ENCODE measurements at places on chromosomes 6 and 20.

DNA sequence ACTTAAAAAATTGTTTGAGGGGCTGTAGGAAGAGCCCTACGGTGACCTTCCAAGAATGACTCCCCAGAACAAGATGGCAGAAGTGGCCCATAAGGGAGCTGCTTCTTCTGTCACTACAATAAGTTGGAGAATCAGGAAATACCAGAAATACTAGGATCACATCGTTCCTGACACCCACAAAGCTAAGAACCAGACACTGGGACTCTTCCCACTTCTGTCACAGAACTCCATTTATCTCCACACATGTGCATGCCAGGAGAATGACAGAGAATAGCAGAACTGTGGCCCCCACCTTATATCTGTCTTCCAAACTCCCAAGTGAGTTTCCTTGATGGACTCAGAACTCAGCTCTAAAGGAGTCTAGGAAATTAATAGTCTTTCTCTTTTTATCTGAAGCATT, 54.6 kb upstream of the UBR2 start:
- no peak for DNase-seq
- no peaks in the 10 kb centered on the region for H3K4me1 ChIP-seq

DNA sequence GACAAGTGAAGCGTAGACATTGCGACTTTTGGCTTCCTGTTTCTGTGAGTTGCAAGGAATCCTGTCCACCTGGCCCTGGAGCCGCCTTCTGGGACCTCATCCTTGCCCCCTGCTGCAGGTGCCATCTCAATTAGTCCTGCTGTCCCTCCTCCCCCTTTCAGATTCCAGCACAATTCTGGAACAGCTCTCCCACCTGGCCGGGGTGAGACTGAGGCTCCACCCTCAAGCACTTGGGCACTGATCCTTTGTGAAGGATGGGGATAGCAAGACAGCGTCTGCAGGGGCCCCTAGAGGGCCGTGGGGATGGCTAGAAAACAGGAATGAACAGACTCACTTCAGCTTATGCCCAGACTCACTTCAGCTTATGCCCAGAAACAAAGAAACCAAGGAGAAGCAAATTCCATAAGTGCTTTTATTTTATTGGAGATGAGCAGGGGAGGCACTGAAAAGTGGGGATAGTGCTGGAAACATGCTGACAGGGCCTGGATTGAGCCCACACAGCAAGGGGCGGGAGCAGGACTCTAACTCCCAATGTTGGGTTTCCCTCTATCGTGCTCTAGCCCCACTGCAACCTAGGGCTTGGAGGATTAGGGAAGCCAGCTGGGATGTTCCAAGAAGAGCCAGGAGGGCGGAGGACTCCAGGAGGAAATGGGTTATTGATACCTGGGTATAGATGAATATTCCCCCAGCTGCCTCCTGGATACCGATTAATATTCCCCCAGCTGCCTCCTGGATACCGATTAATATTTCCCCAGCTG, 1.4 kb downstream of the C6orf15 start:
- no peak overlapping the region for H3K4me3 ChIP-seq
- H3K27ac ChIP-seq = no peak overlapping the region
- no peak for DNase-seq
- peaks cover 45% of the 10 kb centered on the region for H3K27me3 ChIP-seq
- H3K4me1 ChIP-seq = no peaks in the 10 kb centered on the region
- no peaks in the 10 kb centered on the region for H3K36me3 ChIP-seq

DNA sequence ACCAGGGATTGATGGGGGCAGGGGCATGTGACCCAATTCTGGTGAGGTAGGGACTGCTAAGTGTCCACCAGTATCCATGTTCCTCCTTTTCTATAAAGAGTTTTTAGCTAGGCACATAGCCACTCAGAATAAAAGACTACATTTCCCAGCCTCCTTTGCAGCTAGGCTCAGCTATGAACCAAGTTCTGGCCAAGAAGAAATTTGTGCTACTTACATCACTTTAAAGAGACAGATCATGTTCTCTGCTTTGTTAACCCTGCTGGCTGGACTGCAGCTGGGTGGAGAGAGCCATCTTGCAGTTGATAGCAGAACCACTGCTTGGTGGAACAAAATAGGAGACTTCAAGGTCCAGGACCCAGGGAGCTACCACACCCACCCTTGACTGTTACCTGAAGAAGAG, 5.3 kb upstream of the CCM2L start:
- no peak overlapping the region for H3K4me3 ChIP-seq
- no peaks in the 10 kb centered on the region for H3K36me3 ChIP-seq
- no peaks in the 10 kb centered on the region for H3K27me3 ChIP-seq
- no peak for DNase-seq

- no peak overlapping the region for H3K27ac ChIP-seq
- no peaks in the 10 kb centered on the region for H3K4me1 ChIP-seq
- no peak overlapping the region for H3K4me3 ChIP-seq
- H3K36me3 ChIP-seq = no peaks in the 10 kb centered on the region
- no peak for DNase-seq
These were observed 40.8 kb upstream of the NXT1 start for GRCh38 chr20:23309781-23310180.

- no peaks in the 10 kb centered on the region for H3K4me1 ChIP-seq
- no peak for DNase-seq
- H3K27ac ChIP-seq = peak overlapping the region; percentile 18
These were observed 52.9 kb upstream of the FNDC1 start for GRCh38 chr6:159116343-159116742.

DNA sequence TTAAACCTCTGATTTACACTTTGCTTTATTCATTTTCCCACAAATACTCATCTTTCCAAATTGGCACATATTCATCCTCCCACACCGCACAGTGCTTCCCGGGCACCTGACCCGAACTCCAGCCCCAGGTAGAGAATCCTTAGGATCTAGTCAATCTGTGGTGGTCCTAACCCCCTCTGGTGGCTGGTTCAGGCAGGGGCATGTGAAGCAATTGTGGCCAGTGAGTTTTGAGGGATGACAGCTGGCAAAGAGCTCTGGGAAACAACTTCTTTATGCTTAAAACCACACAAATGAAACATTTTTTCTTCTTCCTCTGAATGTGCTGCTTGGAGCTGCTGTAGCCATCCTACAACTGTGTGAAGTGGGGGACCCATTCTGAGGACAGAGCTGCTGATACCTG, 54.7 kb downstream of the ELOVL5 start:
- peaks cover 9% of the 10 kb centered on the region for H3K36me3 ChIP-seq
- no peak overlapping the region for H3K4me3 ChIP-seq
- DNase-seq = no peak
- no peak overlapping the region for H3K27ac ChIP-seq
- H3K27me3 ChIP-seq = no peaks in the 10 kb centered on the region

GRCh38 chr20:34015401-34016335, 22.0 kb downstream of the RALY start:
- peaks cover 27% of the 10 kb centered on the region for H3K4me1 ChIP-seq
- peaks cover 8% of the 10 kb centered on the region for H3K36me3 ChIP-seq
- no peak overlapping the region for H3K4me3 ChIP-seq
- DNase-seq = no peak
- H3K27ac ChIP-seq = peak overlapping the region; percentile 55

DNA sequence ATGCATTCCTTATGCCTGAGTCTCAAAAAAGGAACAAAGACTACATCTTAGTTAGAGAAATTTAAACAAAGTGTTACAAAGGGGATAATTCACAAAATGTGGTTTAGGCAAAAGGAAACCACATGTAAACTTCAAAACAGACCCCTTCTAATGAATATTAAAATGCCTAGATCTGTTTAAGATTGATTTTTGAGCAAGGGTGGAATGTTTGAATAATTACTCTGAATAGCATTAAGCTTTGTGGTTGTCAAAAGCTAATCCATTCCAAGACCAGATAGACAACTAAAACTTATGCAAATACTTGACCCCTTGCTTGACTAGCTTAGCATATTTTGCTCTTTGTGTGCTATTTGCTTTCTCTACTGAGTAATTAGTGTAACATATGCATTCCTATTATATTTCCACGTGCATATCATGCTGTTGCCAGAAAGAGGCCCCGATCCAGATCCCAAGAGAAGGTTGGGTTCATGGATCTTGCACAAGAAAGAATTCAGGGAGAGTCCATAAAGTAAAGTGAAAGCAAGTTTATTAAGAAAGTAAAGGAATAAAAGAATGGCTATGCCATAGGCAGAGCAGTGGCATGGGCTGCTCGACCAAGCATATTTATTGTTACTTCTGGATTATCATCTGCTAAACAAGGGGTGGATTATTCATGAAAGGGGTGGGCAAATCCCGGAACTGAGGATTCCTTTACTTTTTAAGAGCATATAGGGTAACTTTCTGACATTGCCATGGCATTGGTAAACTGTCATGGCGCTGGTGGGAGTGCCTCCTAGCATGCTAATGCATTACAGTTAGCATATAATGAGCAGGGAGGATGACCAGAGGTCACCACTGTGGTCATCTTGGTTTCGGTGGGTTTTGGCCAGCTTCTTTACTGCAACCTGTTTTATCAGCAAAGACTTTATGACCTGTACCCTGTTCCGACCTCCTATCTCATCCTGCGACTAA, 1193.4 kb upstream of the EYS start:
- H3K27ac ChIP-seq = no peak overlapping the region
- H3K4me1 ChIP-seq = no peaks in the 10 kb centered on the region
- H3K27me3 ChIP-seq = no peaks in the 10 kb centered on the region
- H3K36me3 ChIP-seq = no peaks in the 10 kb centered on the region
- H3K4me3 ChIP-seq = no peak overlapping the region

- DNase-seq = no peak
- H3K36me3 ChIP-seq = no peaks in the 10 kb centered on the region
- H3K4me1 ChIP-seq = no peaks in the 10 kb centered on the region
- no peaks in the 10 kb centered on the region for H3K27me3 ChIP-seq
- no peak overlapping the region for H3K27ac ChIP-seq
- H3K4me3 ChIP-seq = no peak overlapping the region
These were observed 15.6 kb upstream of the LBP start for GRCh38 chr20:38330638-38331037.

- H3K4me1 ChIP-seq = no peaks in the 10 kb centered on the region
- no peak for DNase-seq
- H3K27ac ChIP-seq = no peak overlapping the region
- no peaks in the 10 kb centered on the region for H3K36me3 ChIP-seq
- no peak overlapping the region for H3K4me3 ChIP-seq
- H3K27me3 ChIP-seq = no peaks in the 10 kb centered on the region
These were observed 118.8 kb downstream of the PSMB1 start for GRCh38 chr6:170434117-170434820.

DNA sequence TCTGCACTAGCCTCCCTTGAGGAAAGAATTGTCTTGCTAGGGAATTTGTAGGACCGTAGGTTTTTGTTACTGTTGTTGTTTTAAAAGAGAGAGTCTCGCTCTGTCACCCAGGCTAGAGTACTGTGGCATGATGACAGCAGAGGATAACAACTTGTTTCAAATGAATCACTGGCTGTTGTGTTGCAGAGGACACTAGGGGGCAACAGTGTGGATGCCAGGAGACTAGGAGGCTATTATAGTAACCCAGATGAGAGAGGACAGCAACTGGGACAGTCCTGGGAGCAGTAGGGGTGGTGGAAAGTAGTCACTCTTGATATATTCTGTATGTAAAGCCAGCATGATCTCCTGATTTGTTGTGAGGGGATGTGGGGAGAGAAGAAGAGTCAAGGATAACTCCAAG, 41.8 kb upstream of the LAMA4 start:
- no peak overlapping the region for H3K4me3 ChIP-seq
- H3K36me3 ChIP-seq = no peaks in the 10 kb centered on the region
- DNase-seq = no peak
- H3K27me3 ChIP-seq = peaks cover 27% of the 10 kb centered on the region
- H3K4me1 ChIP-seq = no peaks in the 10 kb centered on the region
- H3K27ac ChIP-seq = no peak overlapping the region

DNA sequence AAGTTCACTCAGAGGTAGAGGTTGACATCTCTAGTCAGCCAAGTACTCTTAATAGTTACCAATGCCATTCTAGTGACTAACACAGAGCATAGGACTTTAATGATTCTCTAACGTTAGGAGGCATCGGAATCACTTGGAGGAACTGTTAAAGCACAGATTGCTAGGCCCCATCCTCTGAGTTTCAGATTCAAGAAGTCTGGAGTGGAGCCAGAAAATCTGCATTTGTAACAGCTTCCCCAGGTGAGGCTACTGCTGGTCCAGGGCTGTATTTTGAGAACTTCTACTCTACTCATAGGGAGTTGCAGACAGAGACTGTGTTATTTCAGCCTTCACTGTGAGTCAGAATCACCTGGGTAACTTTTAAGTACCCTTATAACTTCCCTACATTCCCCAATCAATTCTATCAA, 5.7 kb downstream of the LMBRD1 start:
- no peak for DNase-seq
- peaks cover 10% of the 10 kb centered on the region for H3K36me3 ChIP-seq
- no peak overlapping the region for H3K4me3 ChIP-seq
- no peaks in the 10 kb centered on the region for H3K4me1 ChIP-seq

GRCh38 chr6:24228681-24229255, 102.8 kb downstream of the NRSN1 start:
- H3K27me3 ChIP-seq = no peaks in the 10 kb centered on the region
- H3K4me1 ChIP-seq = no peaks in the 10 kb centered on the region
- no peaks in the 10 kb centered on the region for H3K36me3 ChIP-seq
- H3K27ac ChIP-seq = no peak overlapping the region
- no peak overlapping the region for H3K4me3 ChIP-seq
- DNase-seq = no peak

DNA sequence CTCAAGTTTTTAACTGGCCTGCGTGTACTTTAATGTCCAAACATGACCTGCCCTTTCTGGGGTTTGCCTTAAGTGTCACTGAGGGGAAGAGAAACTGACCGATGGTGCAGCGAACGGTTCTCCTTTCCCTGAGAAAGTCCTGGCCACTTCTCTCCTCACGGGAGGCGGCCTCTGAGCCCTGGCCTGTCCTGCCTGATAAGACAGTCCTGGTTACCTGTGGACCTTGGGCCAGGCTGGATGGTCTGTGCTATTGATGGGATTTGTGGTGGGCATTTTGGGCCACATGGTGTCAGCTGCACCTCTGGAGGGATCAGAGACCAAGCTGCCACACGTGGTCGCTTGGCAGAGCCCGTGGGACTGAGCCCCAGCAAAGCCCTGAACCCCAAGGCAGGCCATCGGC, 11.6 kb upstream of the NTSR1 start:
- H3K4me3 ChIP-seq = no peak overlapping the region
- no peak for DNase-seq
- H3K4me1 ChIP-seq = peaks cover 14% of the 10 kb centered on the region
- H3K27me3 ChIP-seq = peaks cover 14% of the 10 kb centered on the region

DNA sequence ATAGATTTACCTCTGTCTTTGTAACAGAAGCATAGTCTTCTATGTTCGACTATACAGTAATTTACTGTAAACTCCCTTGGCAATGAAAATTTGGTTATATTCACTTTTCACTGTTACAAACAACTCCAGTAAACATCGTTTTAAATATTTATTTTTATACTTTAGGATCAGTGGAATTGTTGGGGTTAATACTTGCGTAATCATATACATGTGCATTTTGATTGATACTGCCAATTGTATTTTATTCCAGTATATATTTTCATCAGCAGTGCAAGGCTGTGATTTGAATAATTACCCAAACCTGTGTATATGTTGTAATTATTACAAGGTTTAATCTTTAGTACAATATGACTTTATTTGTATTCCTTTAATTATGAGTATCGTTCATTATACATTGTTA, 255.7 kb downstream of the ARID1B start:
- H3K27me3 ChIP-seq = no peaks in the 10 kb centered on the region
- H3K4me1 ChIP-seq = peaks cover 3% of the 10 kb centered on the region
- H3K4me3 ChIP-seq = no peak overlapping the region

- H3K4me1 ChIP-seq = no peaks in the 10 kb centered on the region
- no peak for DNase-seq
- H3K36me3 ChIP-seq = no peaks in the 10 kb centered on the region
- no peak overlapping the region for H3K4me3 ChIP-seq
- H3K27ac ChIP-seq = no peak overlapping the region
These were observed 303.5 kb downstream of the CDH4 start for GRCh38 chr20:61555566-61555965.

GRCh38 chr6:109508166-109508860, 25.3 kb upstream of the ZBTB24 start:
- H3K27me3 ChIP-seq = no peaks in the 10 kb centered on the region
- H3K4me1 ChIP-seq = no peaks in the 10 kb centered on the region
- H3K27ac ChIP-seq = no peak overlapping the region
- no peak overlapping the region for H3K4me3 ChIP-seq
- no peak for DNase-seq

Data from thymus (tissue), 14 donors.